ENCODE measurements at places on chromosomes 1 and 21.

DNA sequence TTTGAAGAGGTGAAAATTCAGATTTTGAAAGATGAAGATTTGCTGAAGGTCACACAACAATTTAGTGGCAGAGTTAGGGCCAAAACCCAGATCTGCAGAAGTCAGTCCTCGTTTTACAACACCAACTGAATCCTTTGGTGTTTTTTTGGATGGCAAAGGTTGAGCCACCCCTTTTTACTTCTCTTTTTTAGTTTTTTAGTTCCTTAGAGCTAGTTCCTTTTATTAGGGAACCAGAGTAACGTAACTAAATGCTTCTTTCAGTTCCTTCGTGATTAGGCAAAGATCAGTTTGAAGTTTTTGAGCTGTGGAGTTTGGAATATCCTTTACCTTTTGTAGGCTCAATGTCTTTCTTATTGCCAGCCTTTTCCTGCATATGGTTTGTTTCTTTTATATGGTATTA lies 67.9 kb upstream of the ARID1A start:
- DNase-seq: no peak

DNA sequence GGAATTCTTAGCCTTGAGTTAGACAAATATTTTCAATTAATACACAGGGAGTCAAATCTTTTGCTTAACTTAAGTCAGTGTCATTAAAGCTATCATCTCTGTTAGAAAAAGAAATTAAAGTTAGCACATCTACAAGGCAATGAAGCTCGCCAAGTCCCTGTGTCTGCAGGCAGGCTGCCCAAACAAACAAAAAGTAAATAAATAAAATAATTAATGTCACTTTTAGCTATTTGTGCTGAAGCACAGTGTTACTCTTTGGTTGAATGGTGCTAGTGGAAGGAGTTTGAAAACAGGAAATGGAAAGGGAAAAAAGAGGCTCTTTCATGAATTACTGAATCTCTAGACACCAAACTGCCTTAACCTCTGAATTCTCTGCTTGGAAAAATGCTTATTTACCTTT lies 37.1 kb upstream of the COL11A1 start:
- no peak for DNase-seq

DNA sequence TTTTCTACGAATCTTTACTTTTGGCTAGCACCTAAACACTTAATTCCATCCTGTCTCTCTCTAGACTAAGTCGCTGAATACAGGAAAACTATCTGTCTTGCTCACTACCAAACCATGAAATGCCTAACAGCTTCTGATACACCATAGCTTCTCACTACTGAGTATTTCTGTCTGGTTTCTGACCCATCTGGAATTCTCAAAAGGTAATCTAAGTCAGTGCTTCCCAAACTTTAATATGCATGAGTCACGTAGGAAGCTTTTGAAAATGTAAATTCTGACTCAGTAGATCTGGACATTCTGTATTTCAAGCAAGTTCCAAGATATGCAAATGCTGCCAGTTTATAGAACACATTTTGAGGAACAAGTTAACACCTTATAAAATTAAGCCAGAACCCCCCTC lies 9.2 kb upstream of the OVGP1 start:
- no peak for DNase-seq

DNA sequence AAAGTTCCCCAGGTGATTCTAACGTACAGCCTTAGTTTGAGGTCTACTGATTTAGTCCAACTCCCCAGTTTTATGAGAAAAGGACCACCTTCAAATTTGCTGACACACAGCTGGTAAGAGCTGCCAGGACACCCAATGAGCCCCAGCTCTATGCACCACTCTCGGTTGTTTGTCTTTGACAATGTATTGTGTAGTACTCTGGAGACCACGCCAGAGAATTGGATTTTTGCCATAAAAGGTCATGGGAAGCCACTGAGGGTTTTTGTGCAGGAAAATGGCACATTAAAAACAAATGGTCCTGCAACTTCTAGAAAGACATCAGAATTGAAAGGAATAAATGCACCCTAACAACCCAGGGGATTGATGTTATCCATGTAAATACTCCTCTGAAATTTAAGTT lies 7.1 kb upstream of the IER5 start:
- no peak for DNase-seq

DNA sequence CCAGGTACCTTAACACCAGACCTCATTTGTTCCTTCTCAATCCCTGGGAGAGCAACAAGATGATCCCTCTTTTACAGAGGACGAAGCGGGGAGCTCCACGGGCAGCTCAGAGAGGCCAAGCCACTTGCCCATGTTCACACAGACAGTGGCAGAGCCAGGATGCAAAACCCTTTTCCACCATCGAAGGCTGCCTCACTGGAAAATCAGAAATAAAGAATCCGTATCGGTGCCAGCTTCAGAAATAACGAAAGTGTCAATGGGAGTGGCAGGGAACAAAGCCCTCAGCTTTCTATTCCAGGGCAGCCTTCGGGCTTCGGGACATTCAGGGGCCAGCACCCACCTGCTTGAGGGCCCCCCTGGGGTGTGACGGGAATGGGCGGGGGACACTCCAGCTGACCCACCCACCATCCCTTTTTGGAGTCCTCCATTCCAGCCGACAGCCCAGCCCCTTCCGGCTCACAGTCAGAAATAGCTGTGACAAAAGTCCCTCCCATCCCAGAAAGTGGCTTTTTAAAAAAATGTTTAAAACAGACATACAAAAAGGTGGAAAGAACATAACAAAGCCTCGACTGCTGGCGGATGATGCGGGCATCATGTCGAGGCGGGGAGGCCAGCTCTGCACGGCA lies 6.0 kb downstream of the IFFO2 start:
- DNase-seq: peak; percentile 32

GRCh38 chr1:244254467-244254866 lies 197.2 kb downstream of the ADSS2 start:
- no peak for DNase-seq

DNA sequence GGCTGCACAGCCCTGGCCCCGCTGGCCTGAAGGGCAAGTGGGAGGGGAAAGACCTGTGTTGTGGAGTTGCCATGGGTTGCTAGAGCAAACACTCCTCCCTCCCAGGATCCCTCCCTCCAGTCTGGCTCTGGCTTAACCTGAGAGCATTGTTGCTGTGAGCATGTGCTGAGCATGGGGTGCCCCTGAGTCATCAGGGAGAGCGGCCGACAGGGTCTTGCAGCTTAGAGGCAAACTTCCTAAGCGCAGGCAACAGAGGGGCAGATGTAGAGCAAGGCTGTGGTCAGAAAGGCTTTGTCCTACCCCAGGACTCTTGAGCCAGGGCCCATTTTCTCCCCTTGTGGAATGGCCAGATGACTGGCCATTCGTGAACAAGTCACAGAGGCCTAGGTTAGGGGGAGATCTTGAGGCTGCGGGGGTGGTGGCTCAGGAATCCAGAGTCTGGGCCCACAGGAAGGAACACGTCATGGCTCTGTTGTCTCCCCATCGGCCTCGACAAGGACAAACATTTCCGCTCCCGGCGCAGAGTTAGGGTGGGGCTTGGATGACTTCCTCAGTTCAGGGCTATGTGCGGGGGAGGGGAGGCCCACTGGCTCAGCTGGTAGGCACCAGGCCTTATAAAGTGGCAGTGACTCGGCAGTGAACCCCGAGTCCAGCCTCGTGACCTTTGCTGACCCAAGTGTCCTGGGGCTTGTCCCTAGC lies 362 bp upstream of the DYNLT4 start:
- peak; percentile 82 for DNase-seq

Measured in stimulated activated CD4-positive, alpha-beta T cell treated with anti-CD3 and anti-CD28 coated beads, Interleukin-4, amount 100 ng/mL, for 1 hour (primary cell).